ENCODE measurements at places on chromosomes 6 and 20.

DNA sequence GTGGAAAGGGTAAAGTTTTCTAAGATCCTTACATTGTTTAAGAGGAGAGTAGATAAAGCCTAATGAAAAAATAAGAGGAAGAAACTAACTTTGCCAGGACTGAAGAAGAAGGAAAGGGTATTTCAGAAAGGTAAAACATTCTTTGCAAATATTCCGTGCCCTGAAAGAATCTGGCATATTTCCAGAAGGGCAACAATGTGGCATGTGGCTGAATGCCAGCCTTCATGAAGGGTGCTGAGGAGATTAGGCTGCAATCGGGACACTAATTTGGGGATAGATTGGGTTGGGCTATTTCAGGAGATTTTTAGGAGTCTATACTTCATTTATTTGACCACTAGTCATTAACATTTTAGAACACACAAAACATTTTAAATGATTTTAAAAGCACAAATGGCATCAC, 16.2 kb upstream of the UFL1 start:
- no peaks in the 10 kb centered on the region for H3K4me1 ChIP-seq
- H3K36me3 ChIP-seq = no peaks in the 10 kb centered on the region
- H3K27ac ChIP-seq = no peak overlapping the region
- no peak for DNase-seq
- H3K4me3 ChIP-seq = no peak overlapping the region

DNA sequence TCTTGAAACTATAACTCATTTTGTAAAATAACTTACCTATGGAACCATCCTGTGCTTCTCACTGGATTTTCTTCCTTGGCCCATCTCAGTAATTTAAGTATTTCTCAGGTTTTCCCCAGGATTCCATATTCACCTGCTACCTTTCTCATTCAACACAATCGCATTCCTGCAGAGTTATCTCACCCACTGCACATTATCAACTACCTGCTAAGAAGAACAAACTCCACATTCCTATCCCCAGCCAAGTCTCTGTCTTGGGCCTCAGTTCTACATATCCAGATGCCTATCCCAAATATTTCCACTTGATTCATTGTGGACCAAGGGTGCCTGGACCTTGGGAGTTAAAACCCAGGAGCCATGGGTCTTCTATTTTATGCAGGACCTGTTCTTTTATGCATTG, 60.2 kb upstream of the KCNQ5 start:
- H3K4me1 ChIP-seq = no peaks in the 10 kb centered on the region
- DNase-seq = no peak
- H3K27ac ChIP-seq = no peak overlapping the region
- H3K36me3 ChIP-seq = no peaks in the 10 kb centered on the region

GRCh38 chr20:62159839-62160238, 16.3 kb downstream of the SS18L1 start:
- H3K4me3 ChIP-seq = no peak overlapping the region
- DNase-seq = no peak
- H3K36me3 ChIP-seq = no peaks in the 10 kb centered on the region
- H3K27me3 ChIP-seq = no peaks in the 10 kb centered on the region
- no peak overlapping the region for H3K27ac ChIP-seq
- H3K4me1 ChIP-seq = peaks cover 2% of the 10 kb centered on the region

- H3K27me3 ChIP-seq = no peaks in the 10 kb centered on the region
- H3K36me3 ChIP-seq = no peaks in the 10 kb centered on the region
- H3K4me3 ChIP-seq = no peak overlapping the region
- DNase-seq = no peak
- H3K4me1 ChIP-seq = peaks cover 38% of the 10 kb centered on the region
- H3K27ac ChIP-seq = no peak overlapping the region
These were observed 1.9 kb downstream of the APOM start for GRCh38 chr6:31657406-31658157.

DNA sequence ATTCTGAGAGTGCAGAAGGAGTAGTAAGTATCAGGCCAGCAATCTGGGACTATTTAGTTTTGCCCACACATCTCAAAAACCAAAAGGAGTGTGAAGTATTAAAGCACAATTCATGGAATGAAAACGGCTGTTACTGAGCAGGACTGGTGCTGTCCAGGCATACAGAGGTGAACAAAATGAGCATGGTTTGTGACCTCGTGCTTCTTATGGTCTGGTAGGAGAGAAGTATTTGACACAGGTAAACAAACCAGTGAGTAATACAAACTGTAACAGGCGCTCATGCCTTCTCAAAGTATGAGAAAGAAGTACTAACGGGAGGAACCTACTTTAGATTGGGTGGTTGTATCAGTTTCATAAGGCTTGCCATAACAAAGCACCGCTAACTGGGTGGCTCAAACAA, 17.5 kb upstream of the NRN1 start:
- H3K36me3 ChIP-seq = no peaks in the 10 kb centered on the region
- H3K4me3 ChIP-seq = no peak overlapping the region
- H3K27me3 ChIP-seq = no peaks in the 10 kb centered on the region

DNA sequence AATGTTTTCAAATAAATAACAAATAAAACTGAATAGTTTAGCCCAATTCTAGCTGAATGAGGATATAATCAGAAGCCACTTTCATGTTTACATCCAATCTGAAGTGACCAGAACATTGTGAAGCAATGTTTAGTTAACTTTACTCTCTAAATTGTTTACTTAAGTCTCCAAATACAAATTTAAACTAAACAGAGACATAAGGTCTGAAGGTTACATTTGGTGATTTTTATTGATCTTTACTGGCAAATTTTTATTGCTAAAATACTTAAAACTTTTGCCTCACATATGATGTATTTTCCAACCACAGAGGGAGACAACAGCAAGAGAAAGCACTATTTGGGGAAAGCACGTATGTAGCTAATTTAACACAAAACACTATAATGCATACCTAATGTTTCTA, 106.8 kb upstream of the THEMIS start:
- DNase-seq = no peak
- no peaks in the 10 kb centered on the region for H3K4me1 ChIP-seq
- no peak overlapping the region for H3K4me3 ChIP-seq
- no peak overlapping the region for H3K27ac ChIP-seq
- no peaks in the 10 kb centered on the region for H3K36me3 ChIP-seq

GRCh38 chr6:52877168-52877567, 32.3 kb downstream of the GSTA3 start:
- H3K27me3 ChIP-seq = no peaks in the 10 kb centered on the region
- no peak overlapping the region for H3K4me3 ChIP-seq
- H3K27ac ChIP-seq = no peak overlapping the region

GRCh38 chr6:160427312-160428068, 79.3 kb downstream of the SLC22A3 start:
- no peak for DNase-seq
- no peaks in the 10 kb centered on the region for H3K36me3 ChIP-seq
- no peaks in the 10 kb centered on the region for H3K27me3 ChIP-seq

DNA sequence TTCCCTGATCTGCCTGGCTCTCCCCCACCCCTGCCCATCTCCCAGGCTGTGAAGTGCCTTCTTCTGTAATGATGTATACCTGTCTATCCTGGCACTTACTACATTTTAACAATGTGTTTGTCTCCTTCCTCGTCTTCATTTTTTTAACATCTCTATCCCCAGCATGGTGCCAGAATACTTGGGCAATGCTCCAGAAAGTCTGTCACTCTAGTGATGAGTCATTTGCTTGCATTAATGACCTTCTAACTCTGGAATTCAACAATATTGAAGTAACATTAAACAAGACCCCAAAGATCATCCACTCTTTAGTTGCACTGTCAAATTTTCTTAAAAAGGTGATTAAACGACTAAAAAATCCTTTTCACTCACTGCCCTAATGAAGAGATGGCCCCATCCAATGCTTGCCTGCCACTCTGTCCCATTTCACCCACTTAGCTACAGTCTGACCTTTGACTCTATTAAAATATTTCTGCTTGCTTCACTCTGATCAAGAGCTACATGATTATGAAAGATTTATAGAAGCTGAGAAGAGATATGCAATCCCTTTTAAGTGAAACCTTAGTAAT, 7.7 kb upstream of the KLHL31 start:
- no peak overlapping the region for H3K4me3 ChIP-seq
- no peaks in the 10 kb centered on the region for H3K27me3 ChIP-seq
- DNase-seq = no peak
- H3K4me1 ChIP-seq = no peaks in the 10 kb centered on the region

GRCh38 chr20:13839421-13840092, 54.7 kb downstream of the NDUFAF5 start:
- no peaks in the 10 kb centered on the region for H3K27me3 ChIP-seq
- no peaks in the 10 kb centered on the region for H3K4me1 ChIP-seq
- DNase-seq = no peak
- H3K36me3 ChIP-seq = no peaks in the 10 kb centered on the region
- H3K4me3 ChIP-seq = no peak overlapping the region
- H3K27ac ChIP-seq = no peak overlapping the region
